ENCODE measurements at places on chromosomes 2 and 18. TPM values are rescaled to one million over a fixed set of nuclear protein-coding genes. Genes with fewer than 3 reads are reported as not detected.

Gene IL1A
- total RNA-seq: 0.21 TPM

Gene LYPD6B
- total RNA-seq: not detected

Gene ELOA2
- not detected for total RNA-seq

Gene B3GNT7
- not detected for total RNA-seq

Gene LOXL3
- total RNA-seq: 0.15 TPM

Gene GAREM1
- total RNA-seq: not detected

Gene KCNK3
- total RNA-seq: not detected

Gene QPCT
- not detected for total RNA-seq

Gene GPR17
- total RNA-seq: not detected

Gene TUBA3E
- total RNA-seq: not detected

- no peak for DNase-seq
Measured at GRCh38 chr2:120744817-120745216, 9.1 kb downstream of the GLI2 start.

DNA sequence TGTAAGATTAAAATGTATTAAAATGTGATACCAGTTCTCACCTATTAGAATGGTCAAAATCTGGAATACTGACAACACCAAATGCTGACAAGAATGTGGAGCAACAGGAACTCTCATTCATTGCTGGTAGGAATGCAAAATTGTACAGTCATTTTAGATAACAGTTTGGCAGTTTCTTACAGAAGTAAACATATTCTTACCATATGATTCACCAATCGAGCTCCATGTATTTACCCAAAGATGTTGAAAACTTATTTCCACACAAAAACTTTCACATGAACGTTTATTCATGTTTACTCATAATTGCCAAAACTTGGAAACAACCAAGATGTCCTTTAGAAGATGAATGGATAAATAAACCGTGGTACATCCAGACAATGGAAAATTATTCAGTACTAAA, 1193.5 kb upstream of the ACVR2A start:
- DNase-seq: no peak

- no peak for DNase-seq
Measured at GRCh38 chr2:221816566-221816965, 244.5 kb upstream of the EPHA4 start.

DNA sequence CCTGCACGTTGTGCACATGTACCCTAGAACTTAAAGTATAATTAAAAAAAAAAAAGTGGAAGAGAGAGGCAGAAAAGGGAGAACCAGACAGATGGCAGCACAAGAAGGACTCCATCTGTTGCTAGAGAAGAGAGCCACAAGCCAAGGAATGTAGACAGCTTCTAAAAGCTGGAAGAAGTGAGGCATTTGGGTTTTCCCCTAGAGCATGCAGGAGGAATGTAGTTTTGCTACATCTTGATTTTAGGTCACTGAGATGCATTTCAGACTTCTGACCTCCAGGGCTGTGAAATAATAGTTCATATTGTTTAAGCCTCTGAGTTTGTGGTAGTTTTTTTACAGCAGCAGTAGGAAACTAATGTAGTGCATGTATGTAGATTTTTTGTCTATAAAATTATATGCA, 46.0 kb downstream of the CAVIN2 start:
- no peak for DNase-seq

GRCh38 chr2:30115141-30115980, 31.4 kb upstream of the YPEL5 start:
- peak; percentile 71 for DNase-seq

GRCh38 chr2:204228169-204228886, 291.8 kb downstream of the ICOS start:
- DNase-seq: no peak

DNA sequence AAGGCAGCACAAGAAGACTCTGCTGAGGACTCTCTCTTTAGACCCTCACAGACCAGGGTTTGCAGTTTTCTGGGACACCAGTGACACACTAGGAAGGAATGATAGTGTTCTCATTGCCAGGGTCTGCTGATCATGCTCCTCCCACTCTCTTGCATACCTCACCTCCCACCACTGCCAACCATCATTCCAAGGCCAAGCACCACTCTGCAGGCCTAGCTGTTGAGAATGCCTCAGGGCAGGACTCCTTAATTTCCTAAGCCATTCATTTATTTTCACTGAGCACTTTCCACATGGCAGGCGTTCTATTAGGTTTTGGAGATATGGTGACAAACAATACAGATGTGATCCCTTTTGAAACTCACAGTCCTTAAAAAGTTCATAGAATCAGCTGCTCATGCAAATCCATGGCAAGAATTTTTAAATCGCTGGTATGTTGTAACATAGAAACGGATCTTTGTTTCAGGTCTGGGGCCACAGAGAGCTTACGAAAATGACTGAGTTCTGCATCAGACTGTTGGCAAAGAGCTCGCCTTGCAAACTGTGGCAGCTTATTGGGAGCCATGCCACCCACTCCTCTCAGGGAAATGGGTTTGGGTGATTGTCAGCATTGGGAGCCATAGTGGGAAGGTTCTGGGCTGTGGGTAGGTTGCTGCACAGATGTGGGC, 78.5 kb downstream of the XDH start:
- DNase-seq: no peak

DNA sequence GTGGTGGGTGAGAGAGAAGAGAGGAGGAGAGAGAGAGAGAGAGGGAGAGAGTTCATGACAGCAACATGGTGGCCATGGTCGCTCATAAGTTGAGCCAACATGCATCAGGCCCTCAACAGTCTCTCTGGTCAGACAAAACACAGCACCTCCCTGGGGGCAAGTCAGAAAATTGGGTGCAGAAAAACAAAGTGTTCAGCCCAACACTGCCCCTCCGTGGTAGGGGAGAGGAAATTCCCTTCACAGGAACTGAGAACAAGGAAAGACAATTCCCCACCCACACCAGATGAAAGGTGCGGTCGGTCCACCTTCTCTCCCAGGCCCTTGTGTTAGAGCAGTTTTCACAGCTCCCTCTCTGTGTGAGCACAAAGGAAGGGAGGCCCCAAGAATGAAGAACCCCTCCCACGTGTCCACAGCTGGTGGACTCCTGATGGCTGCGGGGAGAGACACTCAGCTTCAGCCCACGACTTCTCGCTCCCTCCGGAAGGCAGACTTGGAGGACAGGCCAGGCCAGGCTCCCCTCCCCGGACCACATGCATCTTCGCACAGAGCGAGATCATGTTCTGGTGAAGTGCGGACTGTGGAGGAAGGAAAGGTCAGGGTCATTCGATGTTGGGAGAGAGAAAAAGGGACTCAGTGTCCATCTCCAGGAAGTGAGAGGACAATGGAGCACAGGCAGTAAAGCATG, 181.7 kb downstream of the ANAPC1 start:
- peak; percentile 58 for DNase-seq

- DNase-seq: no peak
Measured at GRCh38 chr2:118012778-118013177, 1.1 kb downstream of the CCDC93 start.

- DNase-seq: no peak
Measured at GRCh38 chr2:137229834-137230233, 464.5 kb downstream of the THSD7B start.

DNA sequence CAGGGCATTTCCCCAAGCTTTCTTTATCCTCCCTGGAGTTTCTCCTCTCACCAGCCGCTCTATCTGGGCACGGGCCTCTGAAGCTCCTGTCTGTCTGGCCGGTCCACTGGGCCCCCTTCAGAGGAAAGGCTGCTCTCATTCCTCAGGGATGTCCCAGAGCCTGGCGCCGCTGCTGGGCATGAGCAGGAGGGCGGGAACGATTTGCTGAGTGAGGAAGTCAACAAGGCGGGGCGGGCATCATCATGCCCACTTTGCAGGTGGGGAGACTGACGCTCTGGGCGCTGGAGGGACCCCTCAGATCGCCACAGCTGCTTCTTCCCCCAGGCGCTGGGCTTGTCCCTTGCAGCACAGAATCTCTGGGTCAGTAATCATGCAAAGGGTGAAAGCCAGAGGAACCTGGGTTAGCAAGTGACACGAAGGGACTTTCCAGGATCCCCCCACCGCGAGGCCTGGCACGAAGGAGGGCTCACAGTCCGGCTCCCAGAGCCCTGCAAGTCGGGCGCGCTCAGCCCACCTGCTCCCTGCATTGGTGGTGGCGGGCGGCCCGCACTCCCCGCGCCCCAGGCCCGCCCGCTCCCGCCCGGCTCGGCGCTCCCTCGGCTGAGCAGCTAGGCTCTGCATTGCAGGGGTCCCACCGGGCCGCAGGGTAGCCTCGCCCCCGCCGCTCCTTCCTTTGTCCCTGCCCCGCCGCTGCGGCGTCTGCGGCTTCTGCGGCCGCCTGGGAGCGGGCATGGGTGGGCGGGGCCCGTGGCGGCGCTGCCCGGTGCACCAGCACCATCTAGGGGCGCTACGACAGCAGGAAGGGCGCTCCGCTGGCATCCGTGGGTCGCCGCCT, 157.8 kb downstream of the CYRIA start:
- DNase-seq: no peak

DNA sequence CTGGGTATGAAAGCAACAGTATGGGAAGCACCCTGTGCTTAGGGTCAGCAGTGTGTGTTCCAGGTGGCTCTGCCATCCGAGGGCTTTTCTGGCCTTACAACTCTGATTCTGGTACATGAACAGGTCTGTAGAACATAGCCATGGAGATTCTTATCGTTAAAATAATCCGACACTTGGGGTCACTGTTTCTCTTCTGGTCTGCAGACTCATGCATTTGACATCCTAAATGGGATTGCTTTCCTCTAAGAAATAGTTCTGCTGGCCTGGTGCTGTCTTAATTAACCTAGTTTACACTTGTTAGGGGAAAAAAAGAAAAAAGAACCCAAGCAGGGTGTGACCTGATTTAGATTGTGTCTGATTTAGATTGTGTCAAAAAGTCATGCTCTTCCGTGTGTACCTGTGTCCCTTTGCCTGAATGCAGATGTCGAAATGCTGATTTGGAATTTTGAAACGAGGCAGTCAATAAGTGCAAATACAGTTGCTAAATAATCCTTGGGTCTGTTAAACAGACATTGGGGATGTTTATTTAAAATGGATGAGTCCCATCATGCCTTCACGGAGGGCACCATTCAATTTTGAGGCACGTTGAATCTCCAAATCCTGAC, 59.6 kb downstream of the TRPM8 start:
- DNase-seq: peak; percentile 56

- DNase-seq: no peak
Measured at GRCh38 chr2:98379311-98380202, 33.3 kb downstream of the CNGA3 start.

DNA sequence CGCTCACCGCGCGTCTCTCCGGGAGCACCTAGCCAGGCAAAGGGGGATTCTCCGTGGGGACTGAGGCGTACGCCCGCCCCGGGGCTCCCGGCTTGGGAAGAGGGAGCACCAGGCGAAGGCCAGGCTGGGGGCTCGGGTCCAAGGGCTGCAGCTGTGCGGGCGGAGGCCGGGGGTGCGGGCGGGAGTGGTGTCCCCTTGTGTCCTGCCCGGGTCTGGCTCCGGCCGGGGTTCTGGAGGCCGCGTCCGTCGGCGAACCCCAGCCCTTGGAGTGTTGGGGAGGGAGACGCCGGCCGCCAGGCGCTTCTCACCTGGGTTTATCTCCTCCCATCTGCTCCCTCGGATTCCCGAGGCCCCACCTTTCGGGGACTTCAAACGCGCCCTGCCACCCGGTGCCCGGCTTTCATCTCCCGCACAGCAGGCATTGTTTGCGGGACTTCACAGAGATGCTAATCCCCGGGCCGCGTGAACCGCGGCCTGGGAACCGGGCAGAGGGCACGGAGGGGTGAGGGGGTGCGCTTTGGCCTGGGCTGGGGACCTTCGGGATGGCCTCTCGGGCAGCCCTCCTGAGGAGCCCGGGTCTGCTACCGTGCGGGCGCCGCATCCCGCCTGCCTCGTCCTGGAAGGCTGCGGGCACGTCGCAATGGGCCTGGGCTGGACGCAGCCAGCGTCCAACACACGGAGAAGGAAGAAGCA, 5.0 kb upstream of the GBX2 start:
- DNase-seq: no peak

- no peak for DNase-seq
Measured at GRCh38 chr2:70709275-70710037, 58.5 kb downstream of the ADD2 start.

GRCh38 chr2:106044021-106044420, 150.1 kb downstream of the UXS1 start:
- DNase-seq: no peak

- DNase-seq: no peak
Measured at GRCh38 chr2:173434762-173435569, 80.3 kb downstream of the CDCA7 start.

DNA sequence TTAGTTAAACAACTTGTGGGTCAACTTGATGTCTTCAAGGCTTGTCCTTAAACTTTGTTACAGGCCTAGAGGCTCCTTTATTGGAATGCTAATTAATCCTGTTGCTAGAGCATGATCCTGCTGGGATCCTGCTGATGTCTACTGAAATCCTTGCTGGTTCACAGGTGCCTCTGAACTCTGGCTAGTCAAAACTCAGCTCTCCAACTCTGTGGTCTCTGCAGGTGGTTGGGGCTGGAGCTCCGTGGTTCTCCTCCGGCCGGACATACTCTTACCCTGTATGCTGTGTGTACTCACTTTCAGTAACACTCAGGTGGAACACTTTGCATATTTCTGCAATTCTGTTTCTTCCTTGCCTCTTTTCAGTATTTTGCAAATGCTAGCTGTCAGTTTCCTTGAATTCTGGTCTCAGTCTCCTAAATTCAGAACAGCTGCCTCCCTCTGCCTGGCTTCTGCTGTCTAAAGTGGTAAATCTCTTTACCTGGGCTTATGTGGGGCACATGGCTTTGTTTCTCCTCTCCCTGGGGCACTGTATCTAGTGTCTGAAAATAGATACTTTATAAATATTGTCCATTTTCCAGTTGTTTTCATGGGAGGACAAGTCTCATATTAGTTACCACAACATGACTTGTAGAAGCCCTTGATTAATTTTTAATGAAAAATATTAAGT, 113.0 kb downstream of the ATP9B start:
- no peak for DNase-seq

GRCh38 chr18:62366992-62367391, 41.9 kb downstream of the TNFRSF11A start:
- DNase-seq: no peak

GRCh38 chr2:236171181-236171679, 3.0 kb upstream of the GBX2 start:
- no peak for DNase-seq
